ENCODE measurements at places on chromosomes 16 and 17. TPM values are rescaled to one million over a fixed set of nuclear protein-coding genes. Genes with fewer than 3 reads are reported as not detected.

DNA sequence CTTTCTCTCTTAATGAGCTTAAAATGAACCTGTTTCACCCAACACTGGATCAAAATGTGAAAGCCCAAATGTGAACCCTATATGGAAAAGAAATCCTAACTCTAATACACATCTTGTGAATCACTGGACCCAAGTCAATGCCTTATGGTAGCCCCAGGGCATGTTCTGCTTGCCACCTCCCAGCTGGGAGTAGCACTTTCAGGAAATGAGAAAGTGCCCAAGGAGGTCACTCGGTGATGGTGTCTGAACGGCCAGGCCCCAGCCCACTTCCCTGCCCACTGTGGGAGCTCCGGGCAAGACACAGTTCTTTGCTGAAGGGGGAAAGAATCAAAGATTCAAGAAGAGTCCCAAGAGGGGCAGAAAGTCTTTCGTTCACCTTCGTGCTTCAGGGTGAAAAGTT is 46.1 kb downstream of the GTF3C1 start:
- DNase-seq: no peak

DNA sequence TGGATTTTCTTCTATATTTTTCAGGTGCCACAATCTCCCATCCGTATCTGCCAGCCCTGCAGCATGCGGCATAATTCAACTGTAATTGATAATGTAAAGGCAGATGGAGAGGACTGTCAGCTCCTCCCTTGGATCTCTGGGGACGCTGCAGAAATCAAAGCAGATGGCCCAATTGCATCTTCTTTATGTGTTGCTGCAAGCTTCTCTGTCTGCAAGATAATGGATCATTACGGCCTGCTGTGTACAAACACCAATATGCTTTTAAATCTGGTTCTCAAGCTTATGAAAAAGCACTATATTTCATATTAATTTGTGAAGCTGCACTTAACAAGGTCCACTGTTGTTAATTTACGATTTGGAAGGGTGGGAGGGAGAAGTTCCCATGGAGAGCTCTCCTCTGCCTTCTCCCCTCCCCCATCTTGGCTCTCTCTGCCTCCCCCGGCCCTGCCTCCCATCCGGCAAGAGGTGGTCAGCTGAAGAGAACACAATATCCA is 607.5 kb downstream of the TOX3 start:
- no peak for DNase-seq

The HEATR9 gene
- total RNA-seq: 1.1 TPM

DNA sequence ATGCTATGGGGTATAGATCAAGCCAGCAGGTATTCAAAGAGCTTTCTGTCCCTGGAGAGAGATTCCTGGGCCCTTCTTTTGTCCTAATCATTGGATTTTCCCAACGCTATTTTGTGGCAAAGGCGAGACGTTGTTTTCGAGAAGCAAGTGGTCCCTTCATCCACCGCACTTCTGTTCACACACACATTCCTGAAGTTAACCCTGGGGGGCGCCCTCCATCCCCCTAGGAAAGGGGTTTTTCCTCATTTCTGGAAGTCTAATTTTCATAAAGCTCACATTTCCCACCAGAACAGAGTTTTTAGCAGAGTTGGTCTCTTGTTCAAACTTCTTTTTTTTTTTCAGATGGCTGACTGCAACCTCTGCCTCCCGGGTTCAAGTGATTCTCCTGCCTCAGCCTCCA is 11.9 kb downstream of the SCGB1C2 start:
- no peak for DNase-seq

The ST6GALNAC2 gene
- total RNA-seq: not detected

- no peak for DNase-seq
These were observed 38.7 kb upstream of the NUDT7 start for GRCh38 chr16:77683397-77684180.

DNA sequence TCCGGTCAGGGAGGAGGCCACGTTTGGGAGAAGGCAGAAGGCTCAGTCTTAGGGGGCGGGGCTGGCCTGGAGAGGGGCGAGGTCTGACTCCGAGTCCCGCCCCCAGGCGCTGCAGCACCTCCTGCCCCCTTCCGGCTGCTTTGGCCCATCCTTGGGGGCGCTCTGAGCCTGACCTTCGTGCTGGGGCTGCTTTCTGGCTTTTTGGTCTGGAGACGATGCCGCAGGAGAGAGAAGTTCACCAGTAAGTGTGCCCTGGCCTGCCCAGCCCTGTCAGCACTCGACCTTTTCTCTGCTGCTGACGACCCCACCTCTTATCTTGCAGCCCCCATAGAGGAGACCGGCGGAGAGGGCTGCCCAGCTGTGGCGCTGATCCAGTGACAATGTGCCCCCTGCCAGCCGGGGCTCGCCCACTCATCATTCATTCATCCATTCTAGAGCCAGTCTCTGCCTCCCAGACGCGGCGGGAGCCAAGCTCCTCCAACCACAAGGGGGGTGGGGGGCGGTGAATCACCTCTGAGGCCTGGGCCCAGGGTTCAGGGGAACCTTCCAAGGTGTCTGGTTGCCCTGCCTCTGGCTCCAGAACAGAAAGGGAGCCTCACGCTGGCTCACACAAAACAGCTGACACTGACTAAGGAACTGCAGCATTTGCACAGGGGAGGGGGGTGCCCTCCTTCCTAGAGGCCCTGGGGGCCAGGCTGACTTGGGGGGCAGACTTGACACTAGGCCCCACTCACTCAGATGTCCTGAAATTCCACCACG is 1.5 kb downstream of the TNFRSF12A start:
- DNase-seq: peak; percentile 81

The TAX1BP3 gene
- total RNA-seq: 16.1 TPM

DNA sequence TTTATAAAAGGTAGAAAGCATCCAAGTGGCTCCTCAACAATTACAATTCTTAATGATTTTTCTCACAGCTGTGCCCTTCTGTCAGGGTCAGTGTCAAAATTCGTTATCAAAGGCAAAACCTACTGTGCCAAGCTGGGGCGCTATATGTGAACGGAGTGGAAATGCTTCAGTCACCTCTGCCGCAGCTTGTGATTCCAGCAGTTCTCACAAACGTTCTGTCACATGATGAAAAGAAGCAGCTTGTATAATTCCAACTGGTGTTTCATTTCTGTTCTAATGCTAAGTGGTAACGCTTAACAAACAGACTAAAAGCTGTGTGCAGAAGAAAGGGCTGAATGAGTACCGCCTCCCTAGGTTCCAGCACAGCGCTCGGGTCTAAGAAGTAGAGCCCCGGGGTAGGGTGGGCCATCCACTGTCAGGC is 14.2 kb downstream of the PLD6 start:
- no peak for DNase-seq

GRCh38 chr17:80384078-80384960 is 30.6 kb upstream of the ENDOV start:
- no peak for DNase-seq

The C16orf74 gene
- 0.21 TPM for total RNA-seq

The OR4D1 gene
- total RNA-seq: 0.50 TPM

The DRC3 gene
- 0.70 TPM for total RNA-seq
